ENCODE measurements at places on chromosomes 4 and X. TPM values are rescaled to one million over a fixed set of nuclear protein-coding genes. Genes with fewer than 3 reads are reported as not detected.

Gene BEX1
- total RNA-seq = 127 TPM

Gene GLUD2
- total RNA-seq = 1.2 TPM

Gene FGB
- not detected for total RNA-seq

Gene FAM156B
- total RNA-seq = 22.0 TPM

Gene CLCN5
- 4.1 TPM for total RNA-seq

Gene RGS12
- total RNA-seq = 72.2 TPM

Gene ADAM29
- total RNA-seq = 0.41 TPM

Gene IL9R
- total RNA-seq = not detected

Gene MAGEC3
- 0.41 TPM for total RNA-seq

DNA sequence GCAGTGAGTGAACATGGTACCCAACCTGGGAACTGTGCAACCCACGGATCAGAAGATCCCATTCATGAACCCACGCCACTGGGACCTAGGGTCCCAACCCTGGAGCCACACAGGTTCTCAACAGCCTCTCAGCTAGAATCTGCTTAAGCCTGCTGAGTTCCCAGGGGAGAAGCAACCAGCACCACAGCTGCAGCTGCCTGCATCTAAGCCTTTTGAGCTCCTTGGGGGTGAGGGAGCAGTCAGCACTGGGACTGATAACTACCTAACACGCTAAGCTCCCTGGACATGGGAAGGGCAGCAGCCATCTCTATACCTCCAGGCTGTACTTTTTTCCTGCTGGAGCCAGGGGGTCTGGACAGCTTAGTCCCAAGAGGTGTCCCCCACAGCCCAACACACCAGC lies 179.3 kb downstream of the IL15 start:
- DNase-seq = no peak

DNA sequence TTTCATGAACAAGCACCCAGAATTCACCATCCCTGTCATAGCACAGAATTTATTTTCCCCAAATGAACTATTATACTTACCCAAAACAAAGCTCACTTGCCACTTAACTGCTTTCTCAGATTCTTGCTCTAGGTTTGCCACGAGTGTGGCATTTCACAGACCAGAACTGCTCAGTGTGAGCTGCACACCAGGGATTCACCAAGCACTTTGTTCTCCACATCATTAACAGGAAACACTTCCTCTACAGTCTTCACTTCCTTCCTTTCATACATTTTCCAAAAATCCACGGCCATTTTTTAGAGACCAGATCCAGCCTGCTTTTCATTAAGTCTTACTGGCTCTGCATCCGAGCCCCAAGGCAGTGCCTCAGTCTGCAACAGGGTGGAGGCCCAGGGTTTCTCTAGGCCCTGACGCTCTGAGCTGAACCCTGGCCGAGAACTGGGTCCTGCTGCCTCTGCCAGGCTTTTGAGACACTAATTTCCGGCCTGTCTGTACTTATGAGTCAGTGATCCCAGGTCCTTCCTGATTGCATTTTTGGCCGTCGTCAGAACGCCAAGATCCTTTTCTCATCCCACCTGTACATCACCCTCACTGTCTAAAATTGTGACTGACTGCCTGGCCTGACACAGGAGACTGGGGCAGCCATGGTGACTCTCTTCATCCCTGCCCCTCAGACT lies 67.6 kb upstream of the MTNR1A start:
- DNase-seq = no peak

GRCh38 chrX:48854898-48855297 lies 19.5 kb upstream of the PCSK1N start:
- no peak for DNase-seq

DNA sequence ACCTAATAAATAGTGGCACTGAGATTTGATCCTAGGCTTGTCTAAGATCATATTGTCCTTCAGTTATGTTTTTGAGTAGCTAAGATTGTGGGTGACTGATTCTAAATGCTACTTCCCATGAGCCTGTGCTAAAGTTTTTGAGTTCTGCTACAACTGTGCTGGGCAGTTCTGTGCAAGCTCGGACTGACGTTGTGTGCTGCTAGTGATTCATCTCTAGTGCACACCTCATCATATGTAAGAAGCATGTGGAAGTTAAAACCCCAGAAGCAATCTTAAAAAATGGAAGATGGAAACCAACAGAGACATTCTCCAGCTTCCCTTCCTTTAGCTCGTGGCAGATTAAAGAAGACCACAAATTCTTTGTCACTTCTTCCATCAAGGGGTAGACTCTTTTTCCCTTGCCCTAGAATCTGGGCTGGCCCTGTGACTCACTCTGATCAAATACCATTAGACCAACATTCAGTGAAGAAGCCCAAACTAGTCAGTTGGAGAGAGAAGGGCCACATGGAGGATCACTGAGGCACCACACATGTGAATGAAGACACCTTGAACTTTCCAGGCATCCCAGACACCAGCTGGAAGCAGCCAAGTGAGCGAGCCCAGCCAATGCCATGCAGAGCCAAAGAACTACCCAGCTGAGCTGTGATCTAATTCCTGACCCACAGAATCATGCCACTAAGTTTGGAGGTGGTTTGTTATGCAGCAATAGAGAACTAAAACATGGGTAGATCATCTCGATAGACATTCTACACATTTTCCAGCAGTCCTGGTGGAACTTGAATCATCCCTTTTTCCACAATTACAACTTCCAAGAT lies 16.8 kb downstream of the ARHGAP6 start:
- no peak for DNase-seq

DNA sequence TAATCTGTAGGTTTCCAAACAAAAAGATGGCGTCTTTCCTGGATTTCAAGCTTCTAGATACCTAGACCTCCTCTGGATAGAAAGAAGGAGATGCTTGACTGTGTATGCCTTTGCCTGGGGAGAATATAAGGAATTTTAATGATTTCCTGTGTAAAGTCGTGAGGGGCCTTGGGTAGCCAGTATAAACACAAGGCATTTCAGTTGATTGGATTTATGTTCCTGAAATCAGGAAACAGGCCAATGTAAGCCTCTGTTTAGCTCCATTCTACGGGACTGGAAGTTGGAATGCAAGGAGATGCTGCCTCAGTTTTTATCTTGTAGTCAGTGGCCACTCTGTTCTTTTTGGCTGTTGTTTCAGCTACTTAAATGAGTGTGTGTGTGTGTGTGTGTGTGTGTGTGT lies 137.2 kb downstream of the GUCY2F start:
- DNase-seq = no peak

- no peak for DNase-seq
These were observed 52.0 kb downstream of the CCNG2 start for GRCh38 chr4:77209012-77209411.

GRCh38 chr4:1785592-1785991 lies 7.5 kb upstream of the FGFR3 start:
- no peak for DNase-seq

- DNase-seq = no peak
These were observed 25.0 kb upstream of the DGKK start for GRCh38 chrX:50495616-50496015.

DNA sequence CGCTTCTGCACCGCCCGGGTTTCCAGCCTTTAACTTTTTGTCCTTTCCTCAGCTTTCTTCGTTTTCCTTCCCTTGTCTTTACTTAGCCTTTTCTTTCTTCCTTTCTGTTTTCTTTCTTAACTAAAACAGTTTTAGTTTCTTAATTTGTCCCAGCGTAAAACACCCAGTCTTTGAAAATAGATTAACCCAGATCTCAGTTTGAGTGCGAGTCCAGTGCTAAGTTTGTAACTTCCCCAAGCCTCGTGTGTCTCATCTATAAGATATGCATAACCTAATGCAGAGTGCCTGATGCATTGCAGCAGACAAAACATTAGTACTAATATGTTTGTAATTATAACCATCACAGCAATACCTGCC lies 460 bp upstream of the GEMIN8 start:
- DNase-seq = no peak

- DNase-seq = no peak
These were observed 169.9 kb upstream of the HS3ST1 start for GRCh38 chr4:11598591-11598990.

GRCh38 chrX:123081776-123082175 lies 102.3 kb upstream of the GRIA3 start:
- no peak for DNase-seq

- no peak for DNase-seq
These were observed 60.5 kb downstream of the MSX1 start for GRCh38 chr4:4919927-4920326.

All from frontal cortex (tissue), 4 donors.